ENCODE measurements at places on chromosomes 2 and 18.

- no peak for DNase-seq
Measured at GRCh38 chr18:63183952-63184770, 135.4 kb downstream of the BCL2 start.

DNA sequence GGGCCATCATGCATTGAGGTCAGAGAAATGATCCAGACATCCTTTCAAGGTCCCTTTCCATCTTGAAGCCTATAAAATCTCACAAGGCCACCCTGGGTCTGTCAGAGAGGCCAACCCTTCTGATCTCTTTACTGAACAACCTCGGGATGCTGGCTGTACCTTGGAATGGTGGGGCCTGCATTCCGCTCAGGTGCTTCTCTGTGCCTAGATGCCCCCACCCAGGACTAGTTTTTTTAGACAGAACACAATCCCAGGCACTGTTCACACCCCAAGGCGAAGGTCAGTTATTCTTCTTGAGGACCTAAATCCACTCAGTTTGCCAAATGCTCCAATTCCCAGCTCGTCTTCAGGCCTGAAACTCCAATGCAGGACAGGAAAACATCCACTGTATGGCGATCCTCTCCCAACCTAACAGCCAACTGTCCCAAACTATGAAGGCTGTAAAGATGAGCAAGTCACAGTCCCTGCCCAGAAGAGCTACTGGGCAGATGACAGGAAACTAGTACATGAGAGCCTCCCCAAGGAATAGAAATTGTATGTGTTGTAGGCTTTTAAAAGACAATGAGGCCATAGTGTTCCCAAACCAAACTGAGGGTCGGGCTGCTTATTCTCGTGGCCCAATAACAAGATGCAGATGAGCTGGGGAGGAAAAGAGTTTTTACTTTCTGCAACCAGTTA, 154.4 kb upstream of the ACAA2 start:
- DNase-seq = no peak

GRCh38 chr2:74304332-74305148, 38.7 kb downstream of the SLC4A5 start:
- no peak for DNase-seq

GRCh38 chr2:119109866-119110265, 48.7 kb downstream of the C1QL2 start:
- no peak for DNase-seq

GRCh38 chr18:2780750-2781149, 66.1 kb upstream of the EMILIN2 start:
- no peak for DNase-seq

GRCh38 chr18:45402485-45403056, 212.7 kb upstream of the SLC14A2 start:
- DNase-seq = peak; percentile 10

DNA sequence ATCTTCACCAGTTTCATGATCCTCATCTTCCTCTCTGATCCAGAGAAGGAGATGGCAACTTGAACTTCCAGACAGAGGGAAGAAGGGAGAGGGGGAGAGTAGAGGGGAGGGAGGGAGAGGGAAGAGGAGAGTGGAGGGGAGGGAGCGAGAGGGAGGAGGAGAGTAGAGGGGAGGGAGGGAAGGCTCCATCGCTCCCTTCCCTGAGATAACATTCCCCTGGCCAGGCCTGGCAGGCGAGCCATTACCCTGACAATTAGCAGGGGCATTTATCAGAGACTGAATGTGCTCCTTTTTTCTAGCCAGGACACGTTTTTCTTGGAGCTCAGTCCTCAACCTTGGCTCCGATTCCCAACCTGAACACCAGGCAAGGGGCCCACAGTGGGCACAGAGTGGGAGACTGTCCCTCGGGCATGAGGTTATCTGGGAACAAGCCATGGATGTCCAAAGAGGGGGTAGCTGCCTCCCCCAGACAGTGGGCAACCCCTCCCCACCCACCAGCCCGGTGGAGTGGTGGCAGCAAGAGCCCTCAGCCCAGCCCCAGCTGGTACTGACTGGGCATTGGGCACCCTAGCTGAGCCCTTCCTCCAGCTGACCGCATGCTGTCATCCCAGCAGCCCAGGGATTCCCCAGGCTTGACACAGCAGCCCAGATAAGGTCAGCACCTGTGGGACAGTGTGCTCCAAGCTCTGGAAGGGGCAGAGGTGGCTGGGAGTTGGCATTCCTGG, 81.8 kb downstream of the TNS1 start:
- DNase-seq = peak; percentile 53

GRCh38 chr2:21363364-21363763, 239.6 kb downstream of the TDRD15 start:
- no peak for DNase-seq

GRCh38 chr18:435940-436339, 64.6 kb downstream of the COLEC12 start:
- DNase-seq = no peak

DNA sequence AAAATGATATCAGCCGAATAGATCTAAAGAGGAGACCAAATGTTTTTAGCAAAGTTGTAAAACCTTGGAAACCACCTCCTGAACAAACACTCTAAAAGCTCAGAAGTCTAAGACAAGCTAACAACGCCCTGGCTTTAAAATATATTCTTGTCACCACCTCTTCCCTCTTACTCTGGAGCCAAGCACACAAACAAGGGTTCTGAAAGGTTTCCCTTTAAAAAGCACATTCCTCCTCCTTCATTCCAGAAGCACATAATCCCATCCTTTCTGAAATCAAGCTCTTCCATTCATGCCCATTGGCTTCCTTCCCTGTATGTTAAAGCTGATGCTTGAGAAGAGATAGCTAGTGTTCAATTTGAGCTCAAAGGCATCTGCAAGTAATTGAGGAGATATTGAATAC, 382.0 kb downstream of the LNPK start:
- DNase-seq = no peak

GRCh38 chr2:133705287-133705686, 137.0 kb upstream of the NCKAP5 start:
- DNase-seq = no peak

DNA sequence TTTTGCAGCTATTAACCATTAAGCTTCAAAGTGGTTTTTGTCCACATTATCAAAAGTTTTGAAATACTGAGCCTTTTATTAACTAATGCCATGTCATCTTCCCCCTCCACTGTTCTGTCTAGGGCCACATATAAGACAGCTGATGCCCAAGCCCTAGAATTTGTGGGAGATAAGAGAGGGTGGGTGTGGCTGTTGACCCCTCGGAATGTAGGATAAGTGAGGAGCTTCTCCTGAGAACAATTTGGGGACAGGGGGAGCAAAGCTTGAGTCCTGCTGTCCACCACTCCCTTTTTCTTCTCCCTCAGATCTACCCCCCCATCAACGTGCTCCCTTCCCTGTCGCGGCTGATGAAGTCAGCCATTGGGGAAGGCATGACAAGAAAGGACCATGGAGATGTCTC, 14.3 kb upstream of the ANKRD53 start:
- no peak for DNase-seq

GRCh38 chr2:126953483-126953882, 54.8 kb downstream of the TEX51 start:
- no peak for DNase-seq

DNA sequence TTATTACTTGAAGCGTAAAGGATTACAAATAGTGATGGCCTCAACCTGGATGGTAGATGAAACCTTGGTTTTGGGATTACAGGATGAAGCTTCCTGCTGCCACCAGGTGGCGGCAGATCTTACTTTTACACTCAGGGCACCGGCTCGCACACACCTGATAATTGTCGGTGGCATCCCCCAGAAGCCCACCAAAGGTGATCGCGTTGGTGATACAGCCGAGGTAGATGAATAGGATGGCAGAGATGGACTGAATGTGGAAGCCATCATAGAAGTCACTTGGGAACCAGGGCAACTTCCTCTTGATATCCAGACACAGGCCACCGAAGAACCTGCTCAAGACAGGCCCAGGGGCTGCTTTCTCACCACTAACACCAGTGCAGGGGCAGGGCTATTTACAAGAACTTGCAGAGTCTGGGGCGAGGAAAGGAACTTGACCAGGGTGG, 51.8 kb downstream of the MTHFD2 start:
- DNase-seq = peak; percentile 21

DNA sequence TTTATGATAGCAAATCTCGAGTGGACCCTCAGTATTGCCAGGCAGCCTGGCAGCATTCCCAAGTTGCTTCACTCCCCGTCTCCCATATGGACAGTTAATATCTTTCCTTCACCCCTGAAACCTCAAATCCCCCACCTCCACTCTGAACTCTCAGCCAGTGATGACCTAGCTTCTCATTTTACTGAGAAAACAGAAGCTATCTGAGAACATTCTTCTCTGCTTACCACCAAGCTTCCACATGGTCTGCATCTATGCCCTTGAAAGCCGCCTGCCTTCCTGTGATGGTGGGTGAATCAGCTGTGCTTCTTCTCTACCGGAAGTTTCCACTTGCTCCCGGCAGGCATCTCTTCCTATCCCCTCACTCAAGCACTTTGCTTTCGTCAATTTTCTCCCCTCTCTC, 529.2 kb downstream of the EPHA4 start:
- DNase-seq = peak; percentile 36

GRCh38 chr2:75522543-75523312, 38.0 kb downstream of the EVA1A start:
- DNase-seq = no peak

DNA sequence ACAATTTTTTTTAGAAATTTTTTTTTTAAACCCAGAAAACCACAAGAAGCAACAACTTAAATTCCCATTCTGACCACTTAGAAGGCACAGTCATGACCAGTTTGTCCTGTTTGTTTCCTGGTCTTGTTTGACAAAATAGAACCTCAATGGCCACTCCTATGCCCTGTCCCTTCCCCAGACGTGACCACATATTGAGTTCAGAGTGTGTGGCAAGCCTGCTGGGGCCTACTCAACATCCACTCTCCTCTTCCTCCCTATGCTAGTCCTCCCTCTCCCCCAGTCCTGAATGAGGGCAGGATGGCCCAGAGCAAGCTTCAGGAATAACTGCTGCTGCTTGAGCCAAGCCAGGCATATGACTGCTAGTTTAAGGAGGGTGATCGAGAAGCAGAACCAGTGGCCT, 89.6 kb downstream of the PRELID3A start:
- DNase-seq = no peak

GRCh38 chr2:150538651-150539201, 51.3 kb upstream of the RND3 start:
- DNase-seq = no peak

Measured in amniotic epithelial cell (primary cell).